Stimulated activated CD4-positive, alpha-beta T cell treated with anti-CD3 and anti-CD28 coated beads, TNF-alpha, amount 100 ng/mL, for 1 hour (primary cell): ENCODE measurements at places on chromosomes 6 and 20.

- no peak for DNase-seq
Observed at GRCh38 chr20:58744836-58745235, 52.2 kb downstream of the NPEPL1 start.

GRCh38 chr6:113318575-113318917, 538.6 kb upstream of the MARCKS start:
- no peak for DNase-seq

GRCh38 chr6:28758046-28758817, 165.6 kb downstream of the TRIM27 start:
- DNase-seq, result no peak

GRCh38 chr6:65170273-65170672, 536.8 kb downstream of the EYS start:
- no peak for DNase-seq

GRCh38 chr6:1708122-1708521, 98.4 kb downstream of the FOXC1 start:
- no peak for DNase-seq

DNA sequence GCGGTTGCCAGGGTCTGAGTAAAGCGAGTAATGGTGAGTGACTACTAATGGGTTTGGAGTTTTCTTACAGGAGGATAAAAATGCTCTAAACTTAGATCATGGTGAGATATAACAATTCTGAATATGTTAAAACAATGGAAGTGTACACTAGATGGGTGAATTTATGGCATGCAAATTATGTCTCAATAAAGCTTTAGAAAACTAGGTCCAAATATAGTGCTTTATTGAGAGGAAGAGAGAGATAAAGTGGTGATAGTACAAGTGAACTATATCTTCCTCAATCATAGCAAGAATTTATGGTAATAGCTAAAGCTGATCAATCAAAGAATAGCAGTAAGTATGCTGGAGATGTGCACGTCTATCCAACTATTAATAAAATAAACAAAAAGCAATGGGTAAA, 23.9 kb downstream of the SRPK1 start:
- no peak for DNase-seq

- DNase-seq, result no peak
Observed at GRCh38 chr6:94215552-94215951, 796.2 kb upstream of the EPHA7 start.

DNA sequence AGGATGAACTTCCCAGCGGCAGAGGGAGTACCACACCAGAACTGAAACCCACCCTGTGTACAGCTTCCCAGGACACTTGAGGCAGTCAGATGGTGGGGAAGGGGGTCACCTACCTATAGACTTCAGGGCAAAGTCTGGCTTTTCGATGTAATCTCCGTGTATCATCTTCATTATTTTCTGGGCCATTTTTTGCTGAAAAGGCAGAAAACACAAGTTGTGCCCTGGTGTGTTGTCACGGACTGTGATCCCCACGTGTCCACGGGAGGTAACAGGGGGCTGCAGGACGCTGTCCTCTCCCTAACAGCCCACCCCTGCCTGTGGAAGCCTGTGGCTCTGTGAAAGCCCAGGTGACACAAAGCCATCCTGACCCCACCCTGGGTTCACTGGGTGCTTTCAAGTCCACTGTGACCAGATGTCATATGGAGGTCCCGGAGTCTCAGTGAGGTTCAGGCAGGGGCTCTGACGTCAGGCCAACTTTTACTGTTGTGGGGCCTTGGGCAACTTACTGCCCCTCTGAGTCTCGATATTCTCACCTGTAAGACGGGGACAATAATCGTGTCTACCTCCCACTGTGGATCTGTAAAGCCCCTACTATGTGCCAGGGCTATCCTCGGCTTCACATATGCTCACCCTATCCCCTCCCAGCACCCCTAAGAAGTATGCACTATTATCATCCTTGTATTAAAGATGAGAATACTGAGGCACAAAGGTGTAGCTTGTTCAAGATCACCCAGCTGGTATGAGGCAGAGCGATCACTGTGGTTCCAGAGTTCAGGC, 14.5 kb downstream of the SUN5 start:
- DNase-seq, result no peak

DNA sequence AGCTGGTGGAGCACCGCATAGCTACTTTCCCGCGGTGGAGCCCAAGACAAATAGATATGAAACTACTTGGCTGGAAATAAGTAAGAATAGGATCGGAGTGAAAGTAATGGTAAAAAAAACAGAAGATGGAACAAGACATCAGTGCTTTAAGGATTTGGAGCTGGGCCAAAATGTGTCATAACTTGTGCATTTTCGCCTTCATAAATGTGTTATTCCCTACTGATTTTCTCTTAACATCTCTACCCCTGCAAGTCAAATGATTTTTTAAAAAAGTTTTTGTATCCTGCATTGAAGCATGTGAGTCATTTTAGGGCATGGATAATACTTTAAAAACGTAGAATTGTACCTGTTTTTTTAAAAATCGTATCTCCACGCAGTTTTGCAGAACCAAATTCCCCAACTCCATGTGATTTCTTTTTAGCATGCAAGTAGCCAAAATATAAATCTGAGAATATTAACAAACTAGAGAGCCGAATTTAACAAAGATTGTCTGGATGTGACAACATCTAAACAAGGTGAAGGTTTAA, 882 bp upstream of the FAM184A start:
- DNase-seq, result no peak

GRCh38 chr6:35069262-35069661, 71.9 kb downstream of the TCP11 start:
- no peak for DNase-seq

- DNase-seq, result no peak
Observed at GRCh38 chr20:17558154-17558940, 11.5 kb upstream of the DSTN start.

- DNase-seq, result no peak
Observed at GRCh38 chr20:22692119-22692475, 107.7 kb upstream of the FOXA2 start.

GRCh38 chr6:34661357-34661756, 35.2 kb downstream of the ILRUN start:
- DNase-seq, result no peak

GRCh38 chr6:130140084-130140483, 82.7 kb downstream of the SAMD3 start:
- DNase-seq, result no peak

DNA sequence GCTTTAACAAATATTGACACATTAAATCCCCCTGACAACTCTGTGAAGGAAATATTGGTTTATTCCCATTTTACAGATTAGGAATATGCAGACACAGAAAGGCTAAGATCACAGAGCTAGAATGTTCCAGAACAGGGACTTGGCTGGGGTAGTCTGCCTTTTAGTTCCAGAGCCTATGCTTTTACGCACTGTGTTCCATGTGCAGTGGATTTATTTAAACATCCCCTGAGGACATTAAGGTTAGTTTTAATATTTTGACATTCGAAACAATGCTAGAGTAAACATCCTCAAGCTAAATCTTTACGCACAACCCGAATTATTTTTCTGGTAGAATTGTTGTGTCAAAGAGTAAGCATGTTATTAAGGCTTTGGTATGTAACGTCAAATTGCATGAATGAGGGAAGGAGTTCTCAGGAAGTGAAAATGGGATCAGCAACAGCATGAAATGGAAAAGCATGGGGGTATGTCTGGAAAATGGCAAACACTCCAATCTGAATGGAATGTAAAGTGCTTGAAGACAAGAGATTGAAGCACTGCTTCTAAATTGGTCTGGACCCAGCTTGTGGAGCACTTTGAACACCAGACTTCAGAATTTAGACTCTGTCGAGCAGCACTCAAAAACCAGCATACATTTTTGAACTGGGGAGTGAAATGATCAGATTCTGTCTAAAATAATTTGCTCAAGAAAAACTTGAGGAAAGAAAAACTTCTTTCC, 429.9 kb downstream of the CD83 start:
- DNase-seq, result no peak

DNA sequence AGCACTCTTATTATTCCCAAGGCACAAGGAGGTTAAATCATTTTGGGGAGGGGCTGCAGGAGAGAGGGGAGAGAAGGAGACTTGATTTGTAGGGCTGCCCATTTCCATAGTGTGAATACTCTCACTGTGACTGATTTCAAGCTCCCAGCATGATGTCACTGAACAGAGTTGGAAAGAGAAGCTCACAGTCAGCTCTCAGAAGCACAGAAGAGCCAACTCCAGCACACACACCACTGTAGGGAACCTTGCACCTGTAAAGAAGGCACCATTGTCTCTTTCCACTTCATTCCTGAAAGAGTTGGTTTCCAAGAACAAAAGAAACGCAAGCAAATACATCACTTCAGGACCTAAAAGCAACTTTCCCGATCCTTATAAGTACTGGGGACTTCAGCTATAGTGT, 12.7 kb upstream of the STK35 start:
- DNase-seq, result no peak

GRCh38 chr20:36830791-36831691, 44.9 kb upstream of the TLDC2 start:
- DNase-seq, result no peak

- no peak for DNase-seq
Observed at GRCh38 chr20:23296841-23297701, 53.5 kb upstream of the NXT1 start.

DNA sequence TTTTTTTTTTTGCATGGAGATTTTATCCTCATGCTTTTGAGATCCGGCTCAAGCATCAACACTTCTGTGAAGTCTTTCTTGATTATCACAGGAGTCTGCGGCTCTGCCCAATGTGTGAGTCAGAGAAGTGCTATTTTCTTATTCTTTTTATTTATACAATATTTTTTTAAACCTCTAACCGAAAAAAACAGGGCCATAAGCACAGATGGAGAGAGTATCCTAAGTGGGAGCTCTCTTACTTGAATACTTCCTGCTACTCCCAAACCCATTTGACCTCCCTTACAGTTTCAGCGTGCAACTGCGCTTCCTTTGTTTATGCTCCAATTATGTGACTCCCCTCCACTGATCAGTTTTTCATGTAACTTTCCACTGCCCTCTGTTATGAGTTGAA, 8.7 kb upstream of the ATXN1 start:
- DNase-seq, result no peak

DNA sequence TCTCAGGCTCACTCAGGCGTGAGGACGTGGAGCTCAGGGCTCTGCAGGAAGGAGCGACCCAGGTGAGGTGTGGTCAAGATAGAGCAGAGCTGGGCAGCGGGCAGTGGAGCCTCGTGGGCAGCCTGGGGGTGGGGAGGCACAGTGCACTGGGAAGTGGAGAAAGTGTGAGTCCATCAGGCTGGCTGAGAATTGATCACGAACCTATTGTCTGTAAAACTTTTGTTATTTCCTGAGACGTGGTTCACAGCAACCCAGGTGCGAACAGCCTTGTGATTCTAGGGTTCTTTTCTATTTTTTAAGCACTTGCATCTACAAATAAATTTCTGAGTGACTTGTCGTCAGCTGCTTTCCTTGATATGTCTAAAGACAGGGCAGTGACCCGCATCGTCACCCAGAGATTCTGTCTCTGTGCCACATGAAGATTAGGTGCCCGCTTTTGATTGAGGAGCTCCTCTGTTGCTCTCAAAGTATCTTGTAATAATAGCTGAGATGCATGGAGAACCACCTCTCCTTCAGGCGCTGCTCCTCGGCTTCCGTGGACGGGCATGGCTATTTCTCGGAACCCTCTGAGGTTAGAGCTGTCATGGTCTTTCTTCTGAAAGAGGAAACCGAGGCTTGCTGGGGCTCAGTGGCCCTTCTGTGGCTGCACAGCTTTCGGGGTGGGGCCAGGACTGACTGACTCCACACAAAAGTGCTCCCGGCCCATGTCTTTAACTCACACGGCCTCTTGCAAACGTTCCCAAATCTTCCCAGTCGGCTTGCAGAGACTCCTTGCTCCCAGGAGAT, 662 bp upstream of the CCR6 start:
- no peak for DNase-seq

DNA sequence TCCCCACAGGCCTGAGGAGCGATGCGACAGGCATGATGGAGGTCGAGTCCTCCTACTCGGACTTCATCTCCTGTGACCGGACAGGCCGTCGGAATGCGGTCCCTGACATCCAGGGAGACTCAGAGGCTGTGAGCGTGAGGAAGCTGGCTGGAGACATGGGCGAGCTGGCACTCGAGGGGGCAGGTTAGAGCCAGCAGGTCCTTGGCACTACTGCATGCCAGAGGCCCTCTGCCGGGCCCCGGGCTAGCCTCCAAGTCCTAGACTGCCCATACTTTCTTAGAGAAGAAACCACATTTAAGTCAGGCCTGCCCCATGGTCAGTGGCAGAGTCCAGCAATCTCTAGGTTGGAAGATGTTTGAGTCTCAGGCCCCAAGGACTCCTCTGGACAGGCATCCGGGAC, 32.1 kb downstream of the PKIG start:
- DNase-seq, result no peak

- no peak for DNase-seq
Observed at GRCh38 chr6:165755583-165755982, 92.5 kb upstream of the PDE10A start.

DNA sequence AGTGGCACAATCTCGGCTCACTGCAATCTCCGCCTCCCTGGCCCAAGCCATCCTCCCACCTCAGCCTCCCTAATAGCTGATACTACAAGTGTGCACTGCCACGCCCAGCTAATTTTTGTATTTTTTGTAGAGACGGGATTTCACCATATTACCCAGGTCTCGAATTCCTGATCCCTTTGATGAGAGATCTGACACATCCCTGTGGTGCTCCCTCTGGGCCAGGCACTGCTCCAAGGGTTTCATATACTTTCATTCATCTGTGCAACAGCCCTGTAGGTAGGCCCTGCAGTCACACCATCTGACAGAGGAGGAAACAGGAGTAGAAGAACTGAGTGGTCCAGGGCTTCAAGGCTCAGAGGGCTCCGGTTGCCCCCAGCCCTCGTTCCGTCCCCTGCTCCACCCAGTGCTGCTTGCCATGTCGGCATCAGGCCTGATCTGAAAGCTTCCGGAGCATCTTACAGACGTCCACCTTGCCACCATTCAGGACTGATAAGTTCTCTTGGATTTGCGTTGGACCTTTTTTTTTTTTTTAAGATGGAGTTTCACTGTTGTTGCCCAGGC, 3.3 kb downstream of the ZGPAT start:
- DNase-seq, result no peak

DNA sequence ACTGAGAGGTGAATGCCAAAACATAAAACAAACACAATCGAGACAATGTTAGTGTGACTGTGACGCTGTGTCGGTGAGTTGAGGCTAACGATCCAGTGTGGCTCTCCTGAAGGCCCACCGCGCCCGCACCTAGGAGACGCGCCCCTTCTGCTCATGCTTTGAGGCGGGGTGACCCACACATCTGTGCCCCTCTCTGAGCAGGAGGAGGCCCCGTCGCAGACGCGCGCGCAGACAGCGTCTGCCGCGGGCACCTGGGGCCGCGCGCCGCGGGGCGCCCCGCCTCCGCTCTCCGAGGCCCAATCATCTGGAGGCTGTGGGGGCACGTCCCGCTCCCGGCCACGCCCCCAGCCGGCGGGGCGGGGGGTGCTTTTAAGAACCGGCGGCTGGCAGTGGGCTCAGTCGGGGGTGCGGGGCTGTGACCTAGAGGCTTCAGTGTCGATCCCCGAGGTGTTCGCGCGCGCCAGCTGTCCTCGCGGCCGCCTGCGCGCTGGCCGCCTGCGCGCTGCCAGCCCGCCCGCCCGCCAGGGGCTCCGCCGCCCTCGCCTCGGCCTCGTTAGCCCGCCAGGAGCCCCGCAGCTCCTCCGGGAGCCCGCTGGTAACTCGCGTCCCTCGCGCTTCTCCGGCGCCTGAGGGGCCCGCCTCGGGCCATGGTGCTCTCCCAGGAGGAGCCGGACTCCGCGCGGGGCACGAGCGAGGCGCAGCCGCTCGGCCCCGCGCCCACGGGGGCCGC, at the start of gene SLC16A10:
TSS of gene SLC16A10 (plus strand) at position 398 of the 730 bp plus-strand sequence. CDS start at position 648, 250 bp downstream.
- peak; percentile 70 for DNase-seq
